ENCODE measurements at places on chromosomes 3 and 15.

DNA sequence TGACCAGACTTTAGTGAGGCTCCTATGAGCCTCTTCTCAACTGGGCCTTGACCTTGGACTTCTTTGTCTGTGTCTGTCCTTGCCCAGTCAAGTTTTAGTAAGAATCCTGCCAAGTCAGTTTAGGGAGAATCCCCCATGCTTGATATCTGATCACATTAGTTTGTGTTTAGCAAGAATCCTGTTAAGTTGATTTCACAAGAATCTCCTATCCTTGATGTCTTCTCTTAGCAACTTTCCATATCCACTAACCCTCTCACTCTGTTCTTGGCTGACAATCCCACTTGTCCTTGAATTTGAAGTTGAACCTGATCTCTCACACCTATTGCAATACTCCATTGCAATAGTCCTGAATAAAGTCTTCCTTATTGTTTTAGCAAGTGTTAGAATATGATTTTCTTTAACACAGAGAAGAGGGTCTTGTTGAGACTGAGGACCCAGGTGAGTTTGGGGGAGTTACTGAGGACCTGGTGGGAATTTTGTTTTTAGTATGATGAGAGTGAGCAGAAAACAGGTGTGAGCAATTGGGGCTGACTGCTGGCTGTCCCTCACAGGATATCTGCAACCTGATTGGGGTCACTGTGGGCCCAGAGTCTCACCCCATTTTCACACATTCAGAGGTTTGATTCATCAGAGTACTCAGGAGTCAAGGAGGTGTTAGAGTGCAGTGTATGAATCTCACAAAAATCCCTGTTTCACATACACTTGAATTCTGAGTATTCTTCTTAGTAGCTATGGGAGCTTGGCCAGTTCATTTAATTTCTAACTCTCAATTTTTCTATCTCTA is 39.9 kb upstream of the TNFAIP8L3 start:
- no peak for DNase-seq

- DNase-seq: no peak
These were observed 262.6 kb downstream of the MAGI1 start for GRCh38 chr3:65776081-65776480.

DNA sequence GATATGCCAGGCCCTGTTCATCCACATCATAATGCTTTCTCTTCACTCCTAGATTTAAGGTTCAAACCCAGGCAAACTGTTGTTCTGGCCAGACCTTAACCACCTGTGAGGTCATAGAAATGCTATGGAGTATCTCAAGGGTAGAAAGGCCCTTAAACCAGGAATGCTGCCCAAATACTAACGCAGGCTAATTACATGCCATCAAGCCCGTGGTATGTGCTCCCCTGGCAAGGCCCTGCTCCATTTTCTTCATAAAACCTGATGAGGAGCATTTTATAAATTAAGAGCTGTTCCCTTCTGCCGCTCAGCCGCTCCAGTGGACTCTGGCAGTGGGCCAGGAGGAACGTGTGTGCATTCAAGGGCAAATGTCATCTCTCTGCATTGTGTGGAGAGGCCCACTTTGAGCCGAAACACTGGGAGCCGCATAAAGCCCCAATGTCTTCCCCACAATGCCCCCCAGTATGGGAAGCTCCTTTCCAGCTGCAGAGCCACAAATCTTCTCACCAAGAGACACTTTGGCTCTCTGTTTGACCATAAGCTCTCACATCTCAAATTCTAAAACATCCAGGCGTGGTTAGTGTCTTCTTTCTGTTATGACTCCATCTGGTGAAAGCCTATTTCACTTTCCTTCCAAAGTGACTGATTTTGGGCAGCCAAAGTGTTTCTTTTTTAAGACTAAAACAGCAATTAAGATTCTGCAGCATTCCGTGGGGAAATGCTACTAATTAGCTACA is 210.8 kb upstream of the NR2E3 start:
- no peak for DNase-seq

DNA sequence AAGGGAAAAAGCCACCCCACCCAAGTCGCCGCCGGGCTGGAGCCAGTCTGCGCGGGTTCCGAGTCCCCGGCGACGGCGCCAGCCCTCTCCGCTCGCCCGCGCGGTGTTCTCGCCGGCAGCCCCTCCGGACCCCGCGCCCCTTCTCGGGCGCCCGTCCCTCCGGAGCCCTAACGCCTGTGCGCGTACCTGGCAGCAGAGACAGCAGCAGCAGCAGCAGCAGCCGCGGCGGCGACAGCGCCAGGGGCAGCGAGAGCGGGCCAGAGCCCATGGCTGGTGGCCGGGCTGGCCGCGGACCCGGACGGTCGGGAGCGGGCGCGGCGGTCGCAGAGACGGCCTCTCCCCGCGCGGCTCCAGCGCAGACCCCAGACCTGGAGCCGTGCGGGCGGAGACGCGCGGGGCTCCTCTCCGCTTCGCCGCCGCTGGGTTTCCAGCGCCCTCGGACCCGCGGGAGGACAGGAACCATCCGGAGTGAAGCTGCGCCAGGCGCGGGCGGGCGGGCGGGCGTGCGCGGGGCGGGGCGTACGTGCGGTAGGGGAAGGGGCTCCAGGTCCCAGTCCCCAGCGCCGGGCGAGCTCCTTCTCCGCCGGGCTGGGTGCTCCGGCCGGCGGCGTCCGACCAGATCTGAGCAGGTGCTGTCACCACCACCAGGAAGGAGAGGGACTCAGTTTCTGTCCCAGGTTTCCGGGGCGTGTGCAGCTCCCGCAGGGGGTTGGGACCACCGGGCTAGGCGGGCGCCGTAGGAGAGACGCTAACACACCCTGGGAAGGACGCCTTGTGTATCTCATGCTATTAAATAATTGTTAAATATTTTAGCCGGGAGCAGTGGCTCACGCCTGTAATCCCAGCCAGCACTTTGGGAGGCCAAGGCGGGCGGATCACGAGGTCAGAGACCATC is at the start of gene CHRNA3:
Gene CHRNA3, minus strand, starts transcription at position 470 of the 895 bp plus-strand sequence. Its CDS starts 202 bp downstream, at position 268.
- DNase-seq: no peak

- peak; percentile 57 for DNase-seq
These were observed 692 bp upstream of the C15orf39 start for GRCh38 chr15:75200765-75201615.

GRCh38 chr3:107929088-107929487 is 161.7 kb downstream of the CD47 start:
- no peak for DNase-seq

GRCh38 chr3:108527817-108528216 is 17.4 kb upstream of the MYH15 start:
- peak; percentile 65 for DNase-seq

DNA sequence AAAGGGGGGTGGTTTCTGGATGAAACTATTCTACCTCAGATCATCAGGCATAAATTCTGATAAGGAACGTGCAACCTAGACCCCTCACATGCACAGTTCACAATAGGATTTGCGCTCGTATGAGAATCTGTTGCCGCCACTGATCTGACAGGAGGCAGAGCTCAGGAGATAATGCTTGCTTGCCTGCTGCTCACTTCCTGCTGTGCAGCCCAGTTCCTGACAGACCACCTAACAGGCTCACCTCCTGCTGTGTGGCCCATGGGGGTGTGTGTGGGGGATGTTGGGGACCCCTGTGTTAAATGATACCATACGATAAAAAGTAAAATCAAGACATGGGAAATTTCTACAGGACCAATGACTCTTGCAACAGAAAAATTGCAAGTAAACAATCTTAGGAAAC is 24.0 kb downstream of the CP start:
- DNase-seq: no peak

DNA sequence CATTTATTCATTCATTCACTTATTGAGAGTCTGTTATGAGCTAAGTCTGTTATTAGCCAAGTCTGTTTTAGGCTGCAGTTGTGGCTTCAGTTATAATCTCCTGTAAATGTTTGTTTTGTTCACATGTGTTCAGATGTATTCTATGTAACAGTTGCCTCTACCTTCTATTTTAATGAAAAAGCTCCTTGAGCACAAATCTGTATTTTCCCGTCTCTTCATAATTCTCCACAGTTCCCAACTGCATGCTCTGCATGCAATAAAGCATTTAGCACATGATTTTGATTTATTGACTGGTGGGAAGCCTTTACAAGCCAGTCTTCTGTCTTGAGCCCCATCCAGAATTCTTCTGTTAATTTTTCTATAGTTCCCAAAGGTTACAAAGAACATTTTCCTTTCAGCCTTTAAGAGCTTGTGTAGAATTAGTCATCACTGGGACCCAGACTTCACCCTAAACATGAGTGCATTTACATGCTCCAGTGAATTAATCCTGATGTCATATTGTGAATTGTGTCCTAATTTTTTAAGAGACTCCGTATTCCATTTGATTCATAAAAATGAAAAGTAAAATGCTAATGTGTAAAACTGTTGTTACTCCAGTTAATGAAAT is 122.3 kb upstream of the NR2E3 start:
- DNase-seq: no peak

DNA sequence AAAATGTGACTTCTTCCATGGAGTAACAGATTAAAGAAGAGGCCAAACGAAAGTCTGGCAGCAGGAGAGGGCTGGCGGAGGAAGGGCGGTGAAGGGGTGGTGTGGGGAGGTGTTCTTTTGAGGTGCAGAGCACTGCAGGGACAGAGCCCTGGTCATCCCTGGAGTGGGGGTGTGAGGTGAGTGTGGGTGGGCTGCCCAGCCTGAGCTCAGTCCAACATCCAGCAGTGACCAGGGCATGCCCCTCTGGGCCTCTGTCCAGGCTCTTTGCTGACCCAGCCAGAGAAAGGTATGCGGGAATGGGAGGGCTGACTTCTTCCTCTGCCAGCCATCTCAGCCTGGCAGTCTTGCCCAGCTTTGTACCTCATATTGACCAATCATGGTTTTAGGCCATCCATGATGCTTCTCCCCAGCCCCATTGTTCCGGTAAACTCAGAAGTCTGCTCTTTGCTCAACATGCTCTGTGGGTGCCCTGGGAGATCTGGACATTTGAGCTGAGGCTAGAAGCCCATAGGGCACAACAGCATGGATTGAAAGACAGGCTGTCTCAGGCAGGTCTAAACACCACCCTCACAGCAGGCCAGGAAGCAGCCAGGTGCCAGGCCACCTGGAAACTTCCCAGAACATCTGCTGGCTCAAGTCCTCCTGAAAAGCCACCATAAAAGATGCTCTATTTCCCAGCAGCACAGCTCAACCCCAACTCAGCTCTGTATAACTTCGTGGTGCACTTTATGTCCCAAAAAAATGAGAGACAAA is 25.9 kb upstream of the CXCR6 start:
- DNase-seq: no peak

GRCh38 chr3:178856804-178857203 is 214.8 kb downstream of the ZMAT3 start:
- no peak for DNase-seq

- no peak for DNase-seq
These were observed 28.5 kb downstream of the IL16 start for GRCh38 chr15:81225161-81225671.

DNA sequence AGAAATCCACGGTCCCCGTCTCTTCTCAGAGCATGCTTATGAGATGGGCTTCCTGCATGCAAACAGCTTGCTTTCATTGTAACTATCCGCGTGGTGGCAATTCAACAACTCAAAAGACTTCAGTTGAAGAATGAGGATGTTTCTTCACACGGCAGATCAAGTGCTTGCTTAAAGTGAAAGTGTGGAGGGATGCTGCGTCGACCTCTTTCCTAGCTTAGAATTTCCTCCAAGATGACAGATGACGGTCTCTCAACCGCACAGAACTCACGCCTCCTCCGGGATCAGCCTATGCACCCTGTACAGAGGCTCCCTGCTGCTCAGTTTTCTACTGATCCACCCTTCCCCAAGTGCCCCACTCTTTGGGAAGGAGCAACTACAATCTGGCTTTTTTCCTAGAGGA is 47.8 kb downstream of the PCSK6 start:
- peak; percentile 35 for DNase-seq

GRCh38 chr15:41004490-41004889 is 51.2 kb downstream of the CHAC1 start:
- DNase-seq: no peak
